ENCODE measurements at places on chromosomes 3 and 15. TPM values are rescaled to one million over a fixed set of nuclear protein-coding genes. Genes with fewer than 3 reads are reported as not detected.

The PLXNB1 gene
- total RNA-seq = 32.2 TPM

The MAP3K13 gene
- total RNA-seq = 45.7 TPM

DNA sequence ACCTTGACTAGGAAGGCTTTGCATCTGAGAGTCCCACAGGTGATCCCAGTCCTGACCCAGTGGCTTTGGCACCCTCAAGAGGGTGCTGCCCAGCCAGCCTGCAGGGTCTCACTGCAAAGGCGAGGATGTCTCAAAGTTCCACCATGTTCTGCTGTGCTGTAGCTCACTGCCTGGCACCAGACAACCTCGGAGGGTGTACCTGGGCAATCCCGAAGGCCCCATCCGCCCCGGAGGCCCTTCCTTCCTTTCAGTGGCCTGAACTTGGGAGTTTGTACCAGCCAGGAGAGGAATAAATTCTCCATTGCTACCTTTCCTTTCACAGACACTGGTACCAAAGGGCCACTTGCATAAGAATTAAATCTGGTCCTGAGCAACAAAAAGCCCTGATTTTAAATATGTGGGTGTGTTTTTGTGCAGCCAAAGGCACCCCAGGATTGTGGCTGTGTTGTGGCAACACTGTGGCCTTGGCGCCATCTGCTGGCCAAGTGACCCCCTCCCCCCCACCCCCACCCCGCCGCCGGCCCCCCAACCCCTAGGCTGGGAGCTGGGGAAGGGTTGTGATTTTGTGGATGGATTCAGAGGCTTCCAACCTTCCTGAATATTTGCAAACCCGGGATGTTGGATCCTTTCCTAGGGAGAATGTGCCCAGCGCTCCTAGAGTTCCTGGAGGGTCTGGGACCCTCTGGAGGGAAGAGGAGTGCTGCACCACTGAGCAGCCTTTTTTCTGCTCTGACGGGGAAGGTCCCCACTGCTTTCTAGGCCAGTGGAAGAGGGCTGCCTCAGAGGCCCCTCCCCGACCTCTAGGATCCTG lies 9.7 kb upstream of the PTPN23 start:
- DNase-seq = no peak

The ATP10A gene
- 0.82 TPM for total RNA-seq

The ADCY5 gene
- 29.8 TPM for total RNA-seq

DNA sequence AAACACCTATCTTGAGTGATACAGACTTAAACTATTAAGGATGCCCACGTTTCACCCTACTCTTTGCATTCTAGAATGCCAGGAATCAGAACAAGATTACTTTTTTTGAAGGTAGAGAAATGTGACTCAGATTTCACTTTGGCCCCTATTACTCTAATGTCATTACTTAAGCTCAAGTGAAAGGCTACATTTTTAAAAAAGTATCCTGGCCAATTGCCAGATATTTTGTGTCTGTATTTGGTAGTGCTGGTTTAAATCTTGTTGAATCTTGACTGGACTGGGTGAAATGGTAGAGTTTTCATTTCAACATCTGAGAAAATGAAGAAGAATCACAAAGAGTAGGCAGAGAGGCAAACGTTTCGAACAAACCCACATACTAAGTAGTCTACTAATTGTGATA lies 218.2 kb upstream of the UBE2E1 start:
- no peak for DNase-seq

DNA sequence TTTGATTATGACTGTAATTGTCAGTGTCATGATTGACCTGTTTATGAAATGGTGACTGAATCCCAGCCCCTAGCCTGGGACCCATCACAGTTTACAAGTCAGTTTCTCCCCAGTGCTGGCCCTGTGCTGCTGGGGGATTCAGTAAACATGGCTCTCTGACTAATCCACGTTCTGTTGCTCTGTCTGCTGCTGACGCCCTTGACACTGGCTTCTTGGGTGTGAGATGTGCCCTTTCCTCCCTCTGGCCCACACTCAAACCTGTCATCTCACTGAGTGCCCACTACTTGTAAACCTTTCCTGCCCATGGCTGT lies 84.2 kb downstream of the COL6A5 start:
- no peak for DNase-seq

DNA sequence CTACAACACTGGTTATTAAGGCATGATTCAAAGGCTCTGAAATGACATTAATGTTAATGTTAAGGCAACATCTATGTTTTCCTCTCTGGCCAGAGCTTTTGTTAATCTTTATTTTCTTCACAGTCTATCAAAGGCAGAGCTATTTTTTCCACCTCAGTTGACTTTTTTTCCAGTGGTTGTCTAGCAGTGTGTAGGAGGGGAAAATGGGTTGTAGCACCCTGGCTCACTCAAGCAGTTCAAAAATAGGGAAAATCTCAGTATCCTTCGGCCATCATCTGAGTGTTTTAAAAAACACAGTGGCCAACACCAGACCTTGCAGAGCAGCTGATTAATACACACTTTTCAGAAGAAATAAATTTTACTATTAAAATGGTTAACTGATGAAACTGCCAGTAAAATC lies 21.4 kb downstream of the CBLB start:
- DNase-seq = no peak

DNA sequence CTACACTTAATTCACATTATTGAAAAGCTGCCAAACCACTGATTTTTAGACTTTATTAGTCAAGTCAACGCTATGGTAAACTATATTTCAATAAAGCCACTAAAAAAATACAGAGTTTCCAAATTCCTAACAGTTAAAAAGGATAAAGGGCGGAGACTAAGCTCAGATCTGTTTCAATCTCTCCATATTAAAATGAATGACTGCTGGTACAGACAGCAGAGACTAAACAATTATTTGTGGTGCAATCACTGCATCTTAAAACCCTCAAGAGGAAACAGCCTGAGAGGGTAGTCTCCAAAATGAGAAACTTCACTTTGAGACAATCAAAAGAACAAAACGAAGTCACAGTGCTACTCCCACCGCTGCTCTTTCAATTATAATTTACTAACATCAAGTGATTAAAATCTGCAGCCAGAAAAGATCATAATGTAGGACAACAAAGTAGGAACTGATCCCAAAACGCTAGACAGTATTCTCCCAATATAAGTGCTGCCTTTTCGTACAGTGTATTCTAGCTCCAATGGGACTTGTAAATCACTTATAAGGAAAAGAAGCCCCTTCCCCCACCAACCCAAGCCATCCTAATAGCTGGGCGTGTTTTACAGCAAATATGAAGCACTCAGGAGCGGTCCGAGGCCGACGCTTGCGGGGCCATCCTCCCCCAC lies 1.2 kb downstream of the UBP1 start:
- DNase-seq = no peak

The SIN3A gene
- 24.9 TPM for total RNA-seq

DNA sequence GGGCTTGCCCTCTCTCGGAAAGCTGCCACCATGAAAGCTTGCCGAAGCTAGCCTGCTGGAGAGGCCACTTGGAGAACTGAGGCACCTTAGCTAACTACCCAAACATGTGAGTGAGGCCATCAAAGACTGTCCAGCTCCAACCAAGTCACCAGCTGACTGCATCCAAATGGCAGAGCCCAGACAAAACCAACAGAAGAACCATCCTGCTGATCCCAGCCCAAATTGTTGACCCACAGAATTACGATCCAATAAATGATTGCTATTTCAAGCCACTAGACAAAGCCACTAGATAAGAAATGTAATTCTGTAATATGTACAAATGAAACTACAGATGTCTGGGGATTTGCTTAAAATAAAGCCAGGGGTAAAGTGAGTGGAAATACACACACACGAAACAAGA lies 109.8 kb upstream of the TRPM1 start:
- DNase-seq = no peak

Data from frontal cortex (tissue), 4 donors.